ENCODE measurements at places on chromosomes 16 and 17.

- DNase-seq, result peak; percentile 88
Measured at GRCh38 chr17:7851438-7852261, 3.2 kb upstream of the TMEM88 start.

- no peak for DNase-seq
Measured at GRCh38 chr16:54493061-54493460, 206.5 kb upstream of the IRX3 start.

- DNase-seq, result peak; percentile 80
Measured at GRCh38 chr17:73956595-73957465, 246.6 kb upstream of the RPL38 start.

GRCh38 chr16:19784183-19784736 lies 66.2 kb downstream of the IQCK start:
- no peak for DNase-seq

- DNase-seq, result no peak
Measured at GRCh38 chr17:21212826-21213637, 929 bp downstream of the TMEM11 start.

DNA sequence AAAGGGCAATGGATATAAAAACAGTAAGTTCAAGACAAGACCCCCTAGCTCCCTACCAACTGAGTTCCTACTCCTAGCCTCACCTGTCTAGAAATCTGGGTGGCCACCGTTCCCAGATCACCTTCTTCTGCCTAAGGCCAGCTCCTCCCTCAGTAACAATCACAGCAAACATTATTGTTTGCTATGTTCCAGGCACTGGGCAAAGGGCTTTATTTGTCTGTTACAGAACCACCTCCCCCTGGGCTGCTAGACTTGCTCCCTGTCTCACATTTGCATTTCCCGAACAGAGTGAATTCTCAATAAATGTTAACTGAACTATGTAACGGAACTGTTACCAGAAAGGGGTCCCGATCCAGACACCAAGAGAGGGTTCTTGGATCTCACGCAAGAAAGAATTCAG lies 6.8 kb downstream of the LRRC3C start:
- no peak for DNase-seq

DNA sequence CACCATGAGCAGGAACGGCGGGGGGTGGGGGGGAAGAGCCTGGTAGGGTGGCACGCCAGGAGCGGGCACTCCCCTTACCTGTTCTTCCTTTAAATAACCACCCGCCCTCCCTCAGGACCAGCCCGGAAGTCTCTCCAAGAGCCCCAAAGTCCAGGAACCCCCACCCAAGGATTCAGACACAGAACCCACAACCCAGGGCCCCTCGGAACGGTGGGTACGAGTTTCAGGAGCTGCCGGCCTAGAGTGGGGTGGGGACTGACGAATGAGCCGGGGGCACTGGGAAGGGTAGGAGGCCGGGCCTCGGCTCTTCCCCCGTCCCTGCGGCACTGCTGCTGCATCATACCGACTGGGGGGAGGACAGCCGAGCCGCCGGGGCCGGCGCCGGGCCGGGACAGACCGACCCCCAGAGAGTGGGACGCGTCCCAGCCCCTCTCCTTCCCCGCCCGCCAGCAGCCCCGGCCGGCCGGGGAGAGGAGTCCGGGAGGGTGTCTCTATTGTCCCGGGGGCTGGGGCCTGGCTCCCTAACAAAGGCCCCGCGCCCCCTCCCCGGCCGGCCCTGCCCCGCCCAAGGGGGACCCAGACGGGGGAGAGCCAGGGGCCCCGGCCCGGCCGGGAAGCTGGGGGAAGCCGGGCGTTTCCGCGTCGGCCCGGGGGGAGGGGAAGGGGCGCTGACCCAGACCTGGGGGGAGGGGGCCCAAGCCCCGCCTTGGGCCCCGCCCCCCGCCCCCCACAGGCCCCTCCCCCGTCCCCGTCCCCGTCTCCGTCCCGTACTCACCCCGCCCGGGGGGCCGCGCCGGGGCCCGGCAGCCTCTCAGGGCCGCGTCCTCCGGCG lies 747 bp downstream of the ATXN7L3 start:
- peak; percentile 76 for DNase-seq

DNA sequence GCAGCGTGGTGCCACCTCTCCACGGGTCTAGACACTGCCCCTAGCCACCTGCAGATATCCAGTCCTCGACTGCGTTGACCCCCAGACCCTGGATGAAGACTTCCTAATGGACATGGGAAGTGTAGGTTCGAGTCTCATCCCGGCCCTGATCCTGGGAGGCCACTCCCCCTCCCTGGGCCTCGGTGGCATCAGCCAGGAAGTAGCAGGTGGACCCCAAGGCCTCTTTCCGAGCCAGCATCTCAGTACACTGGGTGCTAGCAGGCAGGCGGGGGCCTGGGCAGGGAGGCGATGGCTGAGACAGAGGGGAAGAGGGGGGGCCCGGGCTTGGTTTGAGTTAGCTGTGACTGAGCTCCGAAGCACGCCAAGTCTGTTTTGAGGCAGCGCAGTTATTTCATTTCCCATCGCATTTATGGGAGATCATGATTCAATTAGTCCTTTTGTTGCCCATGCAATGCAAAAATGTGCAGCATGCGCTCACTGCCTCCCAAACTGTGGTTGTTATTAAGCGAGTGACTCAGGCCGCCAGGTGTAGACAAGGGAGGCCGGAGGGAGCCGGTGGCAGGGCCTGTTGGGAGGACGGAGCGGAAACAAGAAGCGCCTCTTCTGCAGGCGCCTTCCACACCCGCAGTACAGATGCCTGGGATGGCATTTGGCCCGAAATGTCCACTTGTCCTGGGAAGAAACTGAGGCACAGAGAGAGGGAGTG lies 25.3 kb upstream of the ZNF469 start:
- DNase-seq, result no peak

DNA sequence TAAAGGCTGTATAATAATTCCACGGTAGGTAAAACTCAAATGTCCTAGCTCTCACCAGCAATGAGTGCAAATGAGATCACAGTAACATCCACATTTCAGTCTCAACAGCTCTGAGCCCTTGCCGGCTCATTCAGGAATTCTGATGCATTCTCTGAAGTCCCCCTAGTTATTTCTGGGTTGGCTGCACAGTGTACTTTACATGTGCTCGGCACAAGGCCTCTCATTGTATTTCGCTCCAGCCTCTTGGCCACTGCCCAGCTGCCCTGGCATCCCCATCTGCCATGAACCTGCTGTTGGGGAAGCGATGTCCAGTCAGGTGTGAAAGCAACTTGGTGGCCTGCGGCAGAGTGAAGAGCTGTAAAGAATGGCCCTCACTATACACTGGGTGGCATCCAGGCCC lies 14.3 kb downstream of the PRCD start:
- no peak for DNase-seq

GRCh38 chr16:71288570-71288889 lies 672 bp downstream of the CMTR2 start:
- DNase-seq, result no peak

DNA sequence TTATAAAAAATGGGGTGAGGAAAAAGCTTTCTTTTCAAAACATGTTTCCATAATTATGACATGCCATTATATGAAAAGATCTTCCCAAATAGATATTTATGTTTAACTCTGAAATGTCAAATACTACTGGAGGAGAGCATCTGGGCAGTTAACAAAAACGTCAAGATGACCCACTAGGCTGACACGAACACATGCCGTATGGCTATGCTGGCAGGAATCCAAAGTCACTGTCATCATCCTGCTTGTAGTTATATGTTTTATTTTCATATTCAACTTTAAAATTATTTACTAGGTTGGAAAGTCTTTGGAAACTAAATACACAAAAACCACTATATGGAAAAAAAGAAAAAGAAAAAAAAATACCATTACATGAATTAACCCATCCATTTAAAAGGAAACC lies 27.3 kb downstream of the ANKFY1 start:
- DNase-seq, result no peak

DNA sequence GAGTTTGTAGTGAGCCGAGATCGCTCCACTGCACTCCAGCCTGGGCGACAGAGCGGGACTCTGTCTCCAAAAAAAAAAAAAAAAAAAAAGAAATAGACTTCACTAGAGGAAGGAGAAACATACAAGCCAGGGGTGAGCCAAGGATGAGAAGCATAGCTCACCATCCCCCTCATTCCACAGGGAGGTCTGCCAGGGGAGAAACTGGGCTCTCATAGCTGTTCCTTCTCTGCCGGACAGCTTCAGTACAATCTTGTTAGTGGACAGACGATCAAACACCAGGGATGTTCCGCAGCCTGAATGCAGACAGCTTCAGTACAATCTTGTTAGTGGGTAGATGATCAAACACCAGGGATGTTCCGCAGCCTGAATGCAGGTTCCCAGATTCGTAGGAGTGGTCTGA lies 509.6 kb downstream of the CDH13 start:
- DNase-seq, result no peak

DNA sequence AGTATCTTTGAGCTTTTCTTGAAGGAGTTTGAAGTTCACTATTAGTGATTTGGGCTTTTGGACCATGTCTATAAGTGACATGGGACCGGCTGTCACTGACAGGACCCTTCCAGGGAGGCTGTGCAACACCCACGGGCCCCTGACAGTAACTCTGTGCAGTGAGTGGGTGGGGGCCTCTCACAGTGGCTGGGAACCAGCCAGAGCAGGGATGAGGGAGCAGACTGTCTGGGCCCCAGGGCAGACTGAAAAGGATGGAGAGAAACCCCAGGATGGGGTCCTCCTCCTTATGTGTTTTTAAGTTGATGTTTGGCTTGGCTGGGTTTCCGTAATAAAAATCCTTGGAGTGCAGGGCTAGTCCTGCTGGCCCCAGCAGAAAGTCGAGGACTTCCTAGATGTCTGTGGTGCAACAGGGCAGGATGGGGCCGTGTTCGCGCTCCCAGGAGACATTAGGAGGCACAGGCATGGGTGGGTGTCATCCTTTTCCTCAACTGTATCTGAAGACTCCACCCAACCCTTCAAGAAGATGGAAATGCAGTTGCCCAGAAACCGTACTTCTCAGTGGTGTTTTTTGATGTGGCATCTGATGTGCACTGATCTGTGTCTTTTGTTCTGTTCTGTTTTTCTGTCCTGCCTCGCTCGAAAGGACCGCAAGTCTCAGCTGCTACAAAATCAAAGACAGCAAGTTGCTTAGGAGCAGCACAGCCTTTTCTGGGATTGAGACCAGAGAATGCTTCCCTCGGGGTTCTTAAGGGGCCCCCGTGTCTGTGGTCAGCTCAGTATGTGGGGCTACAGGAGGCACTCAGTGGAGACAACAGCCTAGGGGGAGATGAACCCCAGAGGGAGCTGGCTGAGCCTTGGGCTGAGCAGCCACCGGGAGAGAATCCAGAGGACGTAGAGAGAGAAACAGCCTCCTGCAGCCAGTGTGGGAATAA lies 24.2 kb downstream of the PLD6 start:
- DNase-seq, result no peak

- DNase-seq, result peak; percentile 38
Measured at GRCh38 chr16:14501331-14502255, 128.5 kb downstream of the PARN start.

- no peak for DNase-seq
Measured at GRCh38 chr17:69978056-69978646, 96.9 kb upstream of the KCNJ16 start.

DNA sequence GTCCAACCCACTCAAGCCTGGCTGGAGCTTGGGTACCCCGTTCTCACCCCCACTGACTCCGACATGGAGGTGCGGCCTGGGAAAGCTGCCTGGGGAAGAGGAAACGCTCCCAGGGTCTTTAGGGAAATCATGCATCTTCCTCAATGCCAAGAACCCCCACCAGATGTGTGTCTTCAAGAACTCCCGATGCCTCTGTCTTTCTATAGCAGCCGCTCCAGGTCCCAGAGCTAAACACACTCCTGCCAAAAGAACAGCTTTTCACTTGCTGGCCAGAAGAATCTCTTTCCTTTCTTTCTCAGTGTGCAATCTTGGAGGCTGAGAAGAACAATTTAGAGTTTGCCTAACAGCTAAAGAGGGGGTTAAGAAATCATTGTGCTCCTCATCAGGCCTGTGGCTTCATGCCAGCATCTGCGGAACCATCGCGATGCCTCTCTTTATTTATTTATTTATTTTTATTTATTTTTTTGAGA lies 41.1 kb upstream of the MTSS2 start:
- DNase-seq, result no peak

DNA sequence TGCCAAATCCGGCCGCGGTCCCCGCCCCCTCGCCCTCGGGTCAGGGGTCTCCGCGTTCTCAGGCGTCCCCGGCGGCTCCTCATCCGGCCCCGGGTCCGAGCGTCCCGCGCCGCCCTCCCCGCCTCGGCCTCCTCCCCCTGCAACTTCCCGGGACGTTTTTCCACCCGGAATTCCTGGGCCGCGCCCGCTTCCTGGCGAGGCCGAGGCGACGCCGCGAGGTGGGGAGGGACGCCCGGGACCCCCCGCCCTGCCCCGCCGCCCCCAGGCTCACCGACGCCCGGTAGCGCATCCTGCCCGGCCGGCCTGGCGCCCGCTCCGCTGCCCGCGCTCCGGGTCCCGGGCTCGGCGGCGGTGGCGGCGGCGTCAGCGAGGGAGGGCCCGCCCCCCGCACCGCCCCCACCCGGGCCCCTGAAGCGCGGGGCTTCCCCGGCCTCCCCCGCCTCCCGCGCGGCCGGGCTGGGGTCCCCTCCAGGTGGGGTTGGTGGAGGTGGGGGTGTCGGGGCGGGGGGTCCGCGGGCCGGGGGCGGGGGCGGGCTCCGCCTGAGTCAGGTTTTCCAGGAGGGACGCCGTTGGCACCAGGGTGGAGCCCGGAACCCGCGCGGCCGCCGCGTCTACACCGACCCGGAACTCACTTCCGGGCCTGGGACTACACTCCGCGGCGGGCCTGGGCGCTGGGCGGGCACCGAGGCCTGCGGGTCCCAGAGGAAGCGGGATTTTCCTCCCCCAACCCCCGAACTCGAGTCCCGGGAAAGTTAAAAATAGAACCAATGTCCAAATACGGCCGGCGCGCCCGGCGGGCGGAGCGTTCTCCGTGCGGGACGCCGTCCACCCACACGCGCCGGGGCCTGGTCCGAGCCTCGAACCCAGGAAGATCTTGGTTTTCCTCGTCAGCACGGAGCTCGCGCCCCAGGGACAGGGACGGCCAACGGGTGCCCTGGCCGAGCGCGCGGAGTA lies 6.8 kb downstream of the MYO1C start:
- peak; percentile 52 for DNase-seq

DNA sequence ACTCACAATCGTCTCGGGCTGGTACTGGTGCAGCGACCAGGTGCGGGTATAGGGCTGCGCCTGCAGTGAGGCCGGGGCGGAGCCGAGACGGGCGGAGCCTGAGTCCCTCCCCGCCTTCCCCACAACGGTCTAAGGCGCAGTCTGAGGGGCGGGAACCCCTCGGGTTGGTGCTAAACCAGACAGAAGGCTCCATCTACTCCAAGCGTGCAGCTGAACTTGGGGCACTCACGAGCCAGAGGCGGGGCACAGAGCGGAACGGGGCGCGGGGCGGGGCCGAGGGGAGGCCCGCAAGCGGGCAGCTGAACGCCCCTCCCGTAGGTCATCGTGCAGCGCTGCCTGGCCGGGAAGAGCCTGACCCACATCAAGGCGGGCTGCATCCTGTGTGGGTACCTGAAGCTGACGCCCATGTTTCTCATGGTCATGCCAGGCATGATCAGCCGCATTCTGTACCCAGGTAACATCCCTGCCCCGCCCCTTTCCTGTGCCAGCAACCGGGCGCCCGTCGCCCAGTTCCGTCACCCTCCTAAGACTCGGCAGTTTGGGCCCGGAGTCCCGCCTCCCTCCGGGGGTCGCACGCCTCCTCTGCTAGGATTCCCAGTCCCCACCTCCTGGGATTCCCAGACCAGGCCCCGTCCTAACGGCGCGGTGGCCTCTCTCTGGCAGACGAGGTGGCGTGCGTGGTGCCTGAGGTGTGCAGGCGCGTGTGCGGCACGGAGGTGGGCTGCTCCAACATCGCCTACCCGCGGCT lies 5.0 kb downstream of the SLC5A2 start:
- DNase-seq, result no peak

GRCh38 chr16:21598701-21599121 lies 666 bp upstream of the METTL9 start:
- DNase-seq, result no peak

GRCh38 chr16:53864819-53865493 lies 161.0 kb downstream of the FTO start:
- DNase-seq, result no peak

- DNase-seq, result no peak
Measured at GRCh38 chr16:84593825-84594724, 23.8 kb downstream of the COTL1 start.
